Renal cortical epithelial cell (primary cell): ENCODE measurements at places on chromosomes 2 and 18.
A peak's percentile ranks its signal among the peaks of the same experiment; 100 is the strongest.

DNA sequence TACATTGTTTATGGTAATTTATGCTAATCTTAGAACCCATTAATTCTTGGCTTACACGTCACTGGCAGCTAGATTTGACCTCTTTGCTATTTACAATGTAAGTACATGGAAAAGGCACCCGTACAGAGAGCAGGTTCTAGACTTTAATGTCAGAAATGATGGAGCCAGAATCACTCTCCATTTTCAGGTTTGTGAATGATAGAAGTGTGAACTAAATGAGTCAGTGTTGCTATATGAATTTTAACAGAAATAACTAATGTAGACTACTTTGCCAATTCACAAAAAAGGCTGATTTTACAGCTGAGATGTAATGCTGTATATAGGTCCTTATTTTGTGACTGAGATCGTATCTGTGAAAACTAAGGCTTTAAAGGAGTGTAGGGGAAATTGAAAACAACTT, 214.6 kb downstream of the LDLRAD4 start:
- DNase-seq, result no peak

- no peak for DNase-seq
Measured at GRCh38 chr2:74944987-74945787, 13.3 kb upstream of the POLE4 start.

DNA sequence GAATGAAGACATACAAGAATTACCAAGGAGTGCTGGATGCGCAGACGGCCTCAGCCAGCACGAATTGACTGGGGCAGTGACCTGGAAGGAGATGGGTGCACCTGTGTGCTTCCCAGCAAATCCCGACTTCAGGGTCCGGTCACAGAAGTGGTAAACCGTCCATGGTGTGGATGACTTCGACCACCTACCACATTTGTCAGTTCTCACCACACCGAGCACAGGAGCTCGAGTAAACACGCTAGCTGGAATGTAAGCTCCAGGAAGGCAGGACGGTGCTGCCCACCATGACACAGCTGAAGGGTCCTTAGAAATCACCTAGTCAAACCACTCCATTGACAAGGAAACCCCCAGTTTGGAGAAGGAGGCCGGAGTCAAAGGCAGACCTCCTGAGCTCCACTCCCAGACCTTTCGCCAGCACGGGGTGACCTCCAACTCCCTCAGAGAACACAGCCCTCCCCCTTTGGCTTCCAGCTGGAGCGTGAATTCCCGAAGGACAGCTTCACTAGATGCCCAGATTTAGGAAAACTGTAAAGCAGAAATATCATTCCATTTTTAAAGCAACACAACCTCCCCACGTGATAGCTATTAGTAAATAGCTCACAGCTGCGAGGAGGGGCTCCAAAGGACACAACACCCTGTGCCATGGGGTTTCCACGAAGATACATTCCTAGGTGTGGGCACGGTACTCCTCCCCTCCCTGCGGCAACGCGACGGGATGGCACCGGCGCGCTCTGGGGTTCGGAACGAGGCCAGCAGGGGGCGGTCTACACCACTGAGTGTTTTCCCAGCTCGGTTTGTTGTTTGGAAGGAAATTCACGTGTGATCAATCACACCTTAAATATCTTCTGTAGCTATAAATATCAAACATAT, 34.1 kb upstream of the GNAL start:
- peak; percentile 6 for DNase-seq

- peak; percentile 54 for DNase-seq
Measured at GRCh38 chr2:47654790-47655562, 128.0 kb upstream of the MSH6 start.

GRCh38 chr2:28927469-28927868, 33.0 kb downstream of the WDR43 start:
- no peak for DNase-seq

- DNase-seq, result no peak
Measured at GRCh38 chr2:7071916-7072556, 154.8 kb downstream of the RNF144A start.

GRCh38 chr2:74597410-74597809, 42.9 kb downstream of the DOK1 start:
- no peak for DNase-seq

DNA sequence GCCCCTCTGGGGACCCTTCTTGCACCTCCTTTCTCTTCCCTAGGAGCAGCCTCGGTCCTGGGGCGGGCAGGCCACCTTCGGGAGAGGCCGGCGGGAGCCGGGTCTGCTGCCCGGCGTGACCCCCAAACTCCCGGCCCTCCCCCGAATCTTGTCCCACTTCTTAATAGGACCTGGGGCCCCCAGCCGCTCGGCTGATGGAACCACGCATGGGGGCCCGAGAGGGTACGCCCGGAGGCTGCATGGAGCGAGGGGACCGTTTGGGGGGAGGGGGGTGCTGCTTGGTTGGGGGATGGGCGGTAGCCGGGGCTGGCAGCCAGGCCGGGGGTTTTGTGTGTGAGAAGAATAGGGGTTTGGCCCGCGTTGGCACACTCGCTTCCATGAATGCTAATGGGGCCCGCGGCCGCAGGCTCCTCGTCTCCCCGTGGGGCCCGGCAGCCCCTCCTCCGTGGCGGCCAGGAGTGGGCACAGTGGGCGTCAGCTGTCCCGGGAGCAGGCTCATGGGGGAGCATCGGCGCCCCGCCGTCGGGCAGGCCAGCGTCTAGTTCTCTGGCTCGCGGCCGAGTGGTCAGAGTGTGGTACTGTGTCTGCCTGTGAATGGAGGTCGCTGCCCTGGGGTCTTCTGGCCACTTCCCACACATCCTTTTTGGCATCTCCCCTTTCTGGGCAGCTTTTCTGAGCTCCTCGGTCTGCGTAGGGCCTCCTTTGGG, 1.0 kb downstream of the GAREM2 start:
- no peak for DNase-seq

DNA sequence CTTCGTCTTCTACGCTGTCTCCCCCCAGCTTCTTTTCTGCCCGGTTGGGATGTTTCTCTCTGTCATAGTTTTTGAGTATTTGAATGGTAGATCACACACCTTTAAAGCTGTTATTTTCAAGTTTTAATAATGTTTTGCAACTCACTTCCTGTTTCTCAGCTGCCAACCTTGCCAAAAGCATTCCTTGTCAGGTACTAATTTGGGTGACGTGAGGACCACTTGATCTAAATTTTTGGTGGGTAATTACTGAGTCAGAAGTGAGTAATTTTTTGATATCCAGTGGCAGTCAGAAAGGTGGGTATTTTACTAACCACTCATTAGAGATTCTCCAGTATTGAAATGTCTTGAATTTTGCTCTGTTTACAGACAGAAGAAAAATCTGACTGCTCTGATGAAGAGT, 852.4 kb upstream of the FANCL start:
- no peak for DNase-seq

DNA sequence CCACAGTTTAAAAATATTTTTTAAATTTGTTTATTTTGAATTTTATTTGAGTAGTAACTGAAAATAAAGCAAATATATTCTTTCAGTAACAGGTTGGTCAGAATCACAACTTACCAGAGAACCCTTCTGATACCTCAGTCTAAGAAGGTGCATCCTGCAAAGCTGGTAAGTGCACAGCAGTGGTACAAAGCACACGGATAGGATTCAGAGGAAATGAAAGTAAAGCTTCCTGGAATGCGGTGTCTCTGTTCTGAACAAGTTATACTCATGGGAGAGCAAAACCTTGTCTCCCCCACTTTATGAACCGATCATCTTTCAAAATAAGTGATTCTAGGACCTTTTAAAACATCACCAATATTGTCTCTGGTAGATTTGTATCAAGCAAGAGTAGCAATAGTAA, 398.3 kb downstream of the TMX3 start:
- peak; percentile 25 for DNase-seq

DNA sequence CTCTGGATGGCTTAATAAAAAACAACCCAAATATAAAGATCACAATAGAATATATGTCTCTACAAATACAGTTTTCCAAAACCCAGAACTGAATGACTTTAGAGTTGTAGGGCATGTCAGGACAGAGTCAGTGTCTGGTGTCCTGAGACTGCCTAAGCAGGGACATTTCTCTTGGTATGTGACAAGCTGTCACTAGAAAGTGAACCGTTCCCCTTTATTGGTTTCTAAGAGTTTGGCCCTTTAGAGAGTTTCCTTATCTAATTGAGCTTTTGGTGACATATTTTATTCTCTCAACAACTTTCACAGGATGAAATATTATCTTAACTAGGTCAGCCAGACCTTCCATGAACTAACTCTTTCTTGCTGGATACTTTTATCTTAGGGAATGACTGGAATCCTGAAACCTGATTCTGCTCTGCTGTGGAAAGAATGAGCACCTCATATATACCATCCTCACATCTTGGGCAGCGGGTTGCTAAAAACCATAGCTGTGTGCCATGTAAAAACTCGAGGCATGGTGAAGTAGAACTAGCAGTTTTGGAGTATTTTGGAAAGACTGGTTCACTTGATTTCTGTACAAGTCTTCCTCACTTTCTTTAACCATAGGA, 54.8 kb downstream of the CAVIN2 start:
- DNase-seq, result no peak

DNA sequence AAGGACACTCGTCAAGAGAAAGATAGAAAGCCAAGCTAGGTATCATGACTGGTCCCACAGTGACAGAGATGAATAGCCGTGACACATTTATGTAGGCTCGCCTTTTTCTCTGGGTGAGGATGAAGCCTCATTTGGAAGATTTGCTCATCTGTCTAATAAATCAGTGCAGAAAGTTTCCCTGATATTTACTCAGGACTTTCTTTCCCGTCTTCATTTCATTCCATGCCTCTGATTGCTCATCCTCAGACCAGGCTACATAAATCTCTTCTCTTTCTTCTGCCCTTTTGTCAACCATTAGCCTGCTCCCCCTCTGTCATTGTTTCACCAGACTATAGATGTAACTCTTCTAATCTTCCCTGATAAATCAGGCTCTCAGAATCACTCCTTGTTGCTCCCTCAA, 361.8 kb upstream of the MEIS1 start:
- no peak for DNase-seq

GRCh38 chr2:216519154-216519762, 20.6 kb downstream of the RPL37A start:
- peak; percentile 80 for DNase-seq

DNA sequence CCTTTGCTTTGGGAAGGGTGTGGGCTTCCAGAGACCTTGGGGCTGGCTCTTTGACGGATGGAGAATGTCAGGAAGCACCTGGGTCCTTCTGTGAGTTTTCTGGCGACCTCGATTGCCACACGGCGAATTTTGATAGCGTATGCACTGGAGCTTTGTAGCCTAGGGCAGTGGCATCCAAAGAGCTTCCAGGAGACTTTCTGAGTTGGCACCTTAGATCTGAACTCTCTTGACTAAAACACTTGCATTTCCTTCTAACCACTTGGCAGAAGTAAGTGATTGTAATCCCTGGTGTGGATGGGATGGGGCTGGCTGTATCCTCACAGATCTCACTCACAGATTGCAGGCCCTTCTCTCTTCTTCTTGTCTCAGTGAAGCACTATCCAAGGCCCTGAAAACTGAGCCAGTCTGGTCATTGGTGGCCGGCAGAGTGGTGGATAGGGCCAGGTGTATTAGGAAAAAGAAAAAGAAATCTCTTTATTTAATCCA, 7.8 kb downstream of the RNF144A start:
- no peak for DNase-seq

- DNase-seq, result no peak
Measured at GRCh38 chr2:10222-10875, 36.0 kb downstream of the FAM110C start.

DNA sequence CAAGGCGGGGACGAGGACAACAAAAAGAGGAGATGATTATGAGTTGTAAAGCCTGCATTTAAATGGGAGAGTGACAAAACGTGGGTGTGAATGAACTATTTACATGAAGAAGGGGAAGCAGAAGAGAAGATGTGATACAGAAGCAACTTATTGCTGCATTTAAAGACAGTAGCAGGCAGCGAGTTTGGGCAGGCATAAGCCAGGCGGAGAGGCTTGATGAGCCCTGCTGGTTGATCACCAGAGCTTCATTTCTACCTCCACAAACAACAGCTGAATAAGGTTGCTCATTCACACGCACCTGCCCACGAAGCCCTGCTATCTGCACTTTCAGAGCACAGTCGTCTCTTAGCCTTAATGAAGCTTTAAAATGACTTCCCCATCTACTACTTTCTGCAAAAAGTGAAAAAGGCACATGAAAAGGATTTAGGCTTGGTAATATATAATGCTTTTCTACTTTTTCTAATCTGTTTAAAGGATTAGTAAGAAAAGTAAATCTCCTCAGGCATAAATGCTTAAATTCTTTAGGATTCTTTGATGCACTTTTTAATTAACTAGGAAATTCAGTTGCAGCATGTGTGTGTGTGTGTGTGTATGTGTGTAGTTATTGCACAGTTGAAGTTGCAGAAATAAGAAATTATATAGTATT, 3.1 kb downstream of the SLC38A11 start:
- no peak for DNase-seq

DNA sequence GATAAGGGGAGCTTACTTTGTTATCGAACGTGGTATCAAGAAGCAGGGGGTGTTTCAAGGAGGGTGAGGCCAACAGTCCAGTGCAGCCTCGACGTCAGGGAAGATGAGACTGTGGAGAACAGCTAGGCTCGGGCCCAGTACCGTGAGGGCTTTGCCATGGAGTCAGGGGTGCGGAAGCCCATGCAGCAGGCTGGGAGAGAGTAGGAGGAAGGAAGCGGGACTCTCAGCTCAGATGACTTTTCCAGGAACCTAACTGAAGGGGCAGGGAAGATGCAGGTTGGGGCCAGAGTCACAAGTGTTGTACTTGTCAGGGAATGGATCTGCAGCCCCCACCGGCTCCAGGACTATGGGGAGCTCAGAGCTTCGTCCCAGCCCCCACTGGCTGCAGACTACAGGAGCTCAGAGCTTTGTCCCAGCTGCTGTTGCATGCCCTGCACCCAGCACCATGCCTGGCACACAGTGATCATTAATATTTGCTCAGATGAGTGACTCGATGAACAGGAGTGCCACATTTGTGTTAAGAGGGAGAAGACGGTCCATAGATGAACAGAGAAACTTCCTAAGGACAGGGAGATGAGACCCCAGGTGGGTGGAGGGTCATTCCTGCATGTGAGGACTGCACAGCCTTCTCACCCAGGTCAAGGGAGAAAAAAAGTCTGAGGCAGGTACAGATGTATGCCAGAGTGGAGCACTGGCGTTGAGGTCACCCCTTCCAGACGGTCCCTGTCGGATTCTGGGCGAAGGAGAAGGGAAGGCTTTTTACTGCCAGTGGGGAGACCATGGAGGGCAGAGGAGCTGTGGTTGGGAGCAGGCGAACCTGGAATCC, 36.4 kb downstream of the PTGR3 start:
- DNase-seq, result no peak

DNA sequence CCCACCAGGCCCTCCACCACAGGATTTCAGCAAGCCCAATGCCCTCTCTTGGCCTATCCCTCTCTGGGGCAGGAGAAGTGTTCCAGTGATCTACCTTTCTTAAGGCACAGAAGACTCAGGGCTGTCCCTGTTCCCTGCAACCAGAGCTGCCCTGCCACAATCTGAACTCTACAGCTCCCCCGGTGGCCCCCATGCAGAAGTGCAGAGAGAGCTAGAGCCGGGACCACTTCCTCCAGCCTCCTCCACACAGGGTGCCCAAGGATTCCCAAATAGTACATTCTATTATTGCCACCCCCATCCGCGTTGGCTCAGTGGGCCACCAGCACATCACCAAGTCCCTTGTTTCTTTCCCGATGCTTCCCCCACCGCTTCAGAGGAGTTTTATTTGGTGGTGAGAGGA, 114.8 kb upstream of the PTPRM start:
- peak; percentile 12 for DNase-seq

GRCh38 chr18:63888470-63889190, 1.1 kb downstream of the SERPINB2 start:
- DNase-seq, result no peak

- DNase-seq, result no peak
Measured at GRCh38 chr2:10179422-10179821, 56.9 kb downstream of the RRM2 start.

- peak; percentile 91 for DNase-seq
Measured at GRCh38 chr2:75523313-75524275, 37.1 kb downstream of the EVA1A start.

GRCh38 chr2:63189026-63189425, 138.4 kb downstream of the OTX1 start:
- DNase-seq, result peak; percentile 38
